ENCODE measurements at places on chromosomes 6 and 20.

- no peak for DNase-seq
These were observed 102.6 kb upstream of the DUSP22 start for GRCh38 chr6:189676-190075.

GRCh38 chr6:53465732-53466131 is 79.2 kb downstream of the GCLC start:
- DNase-seq = no peak

DNA sequence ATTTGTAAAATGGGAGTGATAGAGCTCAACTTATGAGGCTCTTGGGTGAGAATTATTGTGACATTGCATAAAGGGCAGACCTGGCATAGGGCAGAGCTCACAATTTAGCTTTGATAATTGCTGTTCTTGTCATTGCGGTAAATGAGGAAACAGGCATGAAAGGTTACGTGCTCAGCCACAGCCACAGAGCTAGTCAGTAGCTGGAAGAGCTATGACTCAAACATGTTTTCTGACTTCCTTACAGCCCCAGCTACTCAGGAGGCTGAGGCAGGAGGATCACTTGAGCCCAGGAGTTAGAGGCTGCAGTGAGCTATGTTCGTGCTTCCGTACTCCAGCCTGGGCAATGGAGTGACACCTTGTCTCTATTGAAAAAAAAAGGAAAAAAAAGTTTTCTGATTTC is 3.5 kb upstream of the GHRH start:
- no peak for DNase-seq

- DNase-seq = no peak
These were observed 8.3 kb downstream of the OR2H1 start for GRCh38 chr6:29465279-29465678.

GRCh38 chr20:4136078-4136966 is 121.0 kb upstream of the RNF24 start:
- DNase-seq = no peak

GRCh38 chr6:169556758-169557548 is 144.9 kb downstream of the WDR27 start:
- DNase-seq = no peak

DNA sequence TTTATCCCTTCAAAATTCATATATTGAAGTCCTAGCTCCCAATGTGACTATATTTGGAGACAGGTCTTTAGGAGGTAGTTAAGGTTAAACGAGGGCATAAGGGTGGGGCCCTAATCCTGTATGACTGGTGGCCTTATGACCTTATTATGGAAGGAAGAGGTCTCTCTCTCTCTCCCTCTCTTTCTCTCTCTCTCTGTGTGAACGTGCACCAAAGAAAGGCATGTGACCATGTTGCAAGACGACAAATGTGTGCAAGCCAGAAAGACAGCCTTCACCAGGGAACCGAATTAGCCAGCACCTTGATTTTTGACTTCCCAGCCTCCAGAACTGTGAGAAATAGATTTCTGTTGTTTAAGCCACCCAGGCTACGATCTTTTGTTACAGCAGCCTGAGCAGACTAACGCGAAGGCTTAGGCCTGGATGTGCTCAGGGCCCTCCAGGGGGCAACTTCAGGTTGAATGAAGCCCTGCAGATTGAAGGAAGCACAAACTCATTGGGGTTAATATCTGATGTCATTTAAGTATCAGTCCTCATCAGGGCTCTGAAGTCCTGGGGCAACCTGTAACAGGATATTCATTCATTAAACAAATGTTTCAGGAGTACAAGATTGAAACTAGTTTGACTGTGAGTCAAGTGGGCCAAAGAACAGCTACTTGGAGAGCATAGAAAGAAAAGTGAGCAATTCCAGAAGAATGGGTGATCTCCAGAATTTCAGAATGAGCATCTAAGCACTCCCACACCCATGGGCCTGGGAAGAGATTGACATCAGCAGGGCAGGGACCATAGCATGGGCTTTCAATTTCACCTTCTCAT is 157.4 kb upstream of the TNFAIP3 start:
- no peak for DNase-seq

- DNase-seq = peak; percentile 45
These were observed 232.9 kb downstream of the EPM2A start for GRCh38 chr6:145502416-145502815.

- no peak for DNase-seq
These were observed 993 bp downstream of the STX16 start for GRCh38 chr20:58651946-58652605.

DNA sequence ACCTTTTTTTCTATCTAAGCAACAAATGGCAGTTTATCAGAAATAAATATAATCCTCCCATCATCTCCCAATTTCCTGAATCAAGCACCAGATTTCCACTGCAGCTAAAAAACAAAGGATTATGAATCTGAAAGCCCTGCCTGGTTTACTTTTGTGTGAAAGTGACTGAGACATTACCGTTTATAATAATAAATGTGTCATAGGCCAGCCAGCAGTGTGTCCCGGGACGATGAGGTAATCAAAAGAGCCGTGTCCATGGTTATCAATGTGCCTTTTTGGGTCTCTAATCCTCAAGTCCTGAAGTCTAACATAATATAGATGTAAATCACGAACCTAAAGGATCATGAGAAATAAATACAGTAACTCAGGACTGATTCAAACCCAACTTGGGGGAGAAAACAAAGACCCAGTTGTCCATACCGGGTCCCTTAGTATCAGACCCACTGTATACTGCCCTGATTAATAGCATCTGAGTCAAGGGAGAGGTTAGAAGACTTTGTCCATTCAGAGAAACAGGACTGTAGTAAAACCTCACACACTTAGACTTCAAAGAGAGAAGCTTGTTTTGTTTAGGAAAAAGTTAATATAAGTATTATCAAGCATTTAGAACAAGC is 149.1 kb downstream of the SASH1 start:
- DNase-seq = no peak

GRCh38 chr20:58880994-58881752 is 28.7 kb downstream of the GNAS start:
- no peak for DNase-seq

DNA sequence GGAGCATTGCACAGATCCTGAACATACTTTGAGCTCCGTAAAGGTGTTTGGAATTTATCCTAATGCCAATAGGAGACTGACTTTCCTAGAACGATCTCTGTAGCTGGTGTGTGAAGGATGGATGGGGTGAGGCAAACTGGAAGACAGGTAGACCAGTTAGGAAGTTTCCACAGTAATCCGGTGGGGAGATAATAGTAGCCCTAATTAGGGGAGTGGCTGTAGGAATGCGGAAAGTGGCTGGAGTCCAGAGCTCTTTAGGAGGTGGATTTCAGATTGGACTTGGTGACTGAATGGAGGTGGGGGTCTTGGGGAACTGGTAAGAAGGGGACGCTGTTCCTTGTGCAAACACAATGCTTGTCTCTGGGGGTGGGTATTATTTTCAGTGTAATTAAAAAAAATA is 146.3 kb downstream of the SOX4 start:
- DNase-seq = no peak

DNA sequence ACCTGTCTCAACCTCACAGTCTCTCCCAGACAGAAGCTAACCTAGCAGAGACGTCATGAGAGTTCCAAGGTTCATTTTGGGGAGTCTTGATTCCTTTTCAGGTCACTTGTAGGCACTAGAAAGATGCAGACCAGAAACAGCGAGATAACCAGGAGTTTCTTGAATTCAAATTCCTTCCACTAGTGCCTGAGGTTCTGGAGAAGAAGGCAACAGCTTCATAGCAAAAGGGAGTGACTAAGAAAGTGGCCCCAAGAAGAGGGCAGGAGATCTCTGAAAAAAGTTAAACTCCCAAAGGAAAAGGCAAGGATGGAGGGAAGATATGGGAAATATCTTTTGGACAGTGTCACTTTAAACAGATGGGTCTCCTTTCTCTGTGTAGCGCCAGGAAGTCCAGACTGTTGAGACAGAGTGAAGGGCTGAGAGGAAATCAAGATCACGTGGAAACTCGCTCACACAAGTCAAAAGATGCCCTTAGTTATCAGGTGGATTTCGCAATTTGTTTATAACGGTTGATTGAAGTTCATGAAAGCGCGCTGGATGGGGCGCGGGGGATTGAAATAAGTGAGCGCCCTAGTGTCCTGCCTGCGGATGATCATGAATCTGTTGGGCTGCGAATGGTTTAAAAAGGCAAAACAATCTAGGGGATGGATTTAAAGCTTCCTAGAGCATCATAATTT is 4.8 kb upstream of the PRSS16 start:
- no peak for DNase-seq

DNA sequence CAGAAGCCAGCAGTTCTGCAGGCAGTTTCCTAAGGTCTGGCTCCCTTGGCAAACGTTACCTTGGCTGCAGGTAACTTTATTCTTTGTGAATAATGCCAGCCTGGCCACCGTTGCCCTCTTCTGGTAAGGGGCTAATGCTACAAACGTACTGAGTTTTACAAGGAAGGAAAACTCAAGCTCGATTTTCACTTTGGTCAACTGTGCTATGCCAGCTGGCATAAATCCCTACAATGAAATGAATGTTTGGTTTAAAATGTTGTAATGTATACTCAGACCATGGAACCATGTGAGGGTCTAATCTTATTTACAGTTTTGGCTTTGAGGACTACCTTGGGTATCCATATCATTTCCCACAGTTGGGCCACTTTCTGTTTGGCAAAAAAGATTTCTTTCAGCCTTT is 101.4 kb downstream of the SLX4IP start:
- peak; percentile 39 for DNase-seq

DNA sequence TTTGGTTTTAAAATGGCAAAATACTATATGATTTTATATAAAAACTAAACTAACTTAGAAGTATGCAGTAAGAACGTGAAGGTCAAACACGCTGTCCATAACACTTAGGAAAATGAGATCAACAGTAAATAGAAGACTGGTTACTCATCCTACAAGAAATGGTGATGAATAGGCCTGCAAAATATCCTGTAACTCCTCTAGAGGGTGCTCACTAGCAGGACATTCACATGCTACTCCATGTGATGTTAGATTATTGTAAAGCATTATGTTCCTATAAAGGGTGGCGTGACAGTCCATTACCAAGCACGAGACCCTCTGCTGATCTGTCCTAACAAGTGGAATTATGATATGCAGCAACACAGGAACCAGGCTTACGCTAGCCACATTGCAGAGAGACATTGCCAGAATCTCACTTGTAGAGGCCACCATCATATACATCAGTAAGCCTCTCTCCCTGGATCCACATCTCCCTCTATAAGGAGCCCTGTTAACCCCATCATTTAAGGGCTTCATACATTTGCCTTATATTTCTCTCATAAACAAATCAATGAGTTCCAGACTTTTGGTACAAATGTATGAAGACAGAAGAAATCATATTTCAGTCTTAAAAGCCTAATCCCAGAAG is 18.0 kb upstream of the DEFB129 start:
- peak; percentile 7 for DNase-seq

DNA sequence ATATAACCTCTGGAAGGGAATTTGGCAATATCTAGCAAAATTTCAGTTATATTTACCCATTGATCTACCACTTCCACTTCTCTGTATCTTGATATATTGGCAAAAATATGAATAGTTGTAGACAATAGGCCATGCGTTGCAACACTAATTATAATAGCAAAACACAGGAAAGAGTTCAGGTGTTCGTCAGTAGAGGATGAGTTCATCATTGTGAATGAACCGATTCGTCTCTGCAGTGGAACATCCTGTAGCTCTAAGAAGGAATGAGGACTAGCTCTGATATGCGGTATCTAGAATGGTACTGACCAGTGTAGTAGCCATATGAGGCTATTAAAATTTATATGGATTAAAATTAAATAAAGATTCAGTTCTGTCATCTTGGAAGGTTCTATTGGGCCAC is 8.3 kb downstream of the FAM83D start:
- no peak for DNase-seq

- DNase-seq = peak; percentile 33
These were observed 71.3 kb upstream of the SLC2A12 start for GRCh38 chr6:134123666-134124208.

- DNase-seq = no peak
These were observed 413.4 kb upstream of the JARID2 start for GRCh38 chr6:14832427-14832826.

DNA sequence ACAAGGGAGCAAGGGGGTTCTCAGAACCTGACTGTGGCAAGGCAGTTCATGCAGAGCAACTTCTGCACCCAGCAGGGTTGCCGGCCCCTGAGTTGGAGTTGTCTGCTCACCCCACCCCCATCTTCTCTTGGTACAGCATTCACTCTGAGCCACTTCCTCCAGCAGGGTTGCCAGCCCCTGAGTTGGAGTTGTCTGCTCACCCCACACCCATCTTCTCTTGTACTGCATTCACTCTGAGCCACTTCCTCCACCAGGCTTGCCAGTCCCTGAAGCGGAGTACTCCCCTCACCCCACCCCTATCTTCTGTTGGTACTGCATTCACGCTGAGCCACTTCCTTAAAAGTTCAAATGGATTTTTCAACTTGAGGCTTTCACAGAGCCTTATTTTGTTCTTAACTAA is 79.7 kb upstream of the SYNDIG1 start:
- no peak for DNase-seq

DNA sequence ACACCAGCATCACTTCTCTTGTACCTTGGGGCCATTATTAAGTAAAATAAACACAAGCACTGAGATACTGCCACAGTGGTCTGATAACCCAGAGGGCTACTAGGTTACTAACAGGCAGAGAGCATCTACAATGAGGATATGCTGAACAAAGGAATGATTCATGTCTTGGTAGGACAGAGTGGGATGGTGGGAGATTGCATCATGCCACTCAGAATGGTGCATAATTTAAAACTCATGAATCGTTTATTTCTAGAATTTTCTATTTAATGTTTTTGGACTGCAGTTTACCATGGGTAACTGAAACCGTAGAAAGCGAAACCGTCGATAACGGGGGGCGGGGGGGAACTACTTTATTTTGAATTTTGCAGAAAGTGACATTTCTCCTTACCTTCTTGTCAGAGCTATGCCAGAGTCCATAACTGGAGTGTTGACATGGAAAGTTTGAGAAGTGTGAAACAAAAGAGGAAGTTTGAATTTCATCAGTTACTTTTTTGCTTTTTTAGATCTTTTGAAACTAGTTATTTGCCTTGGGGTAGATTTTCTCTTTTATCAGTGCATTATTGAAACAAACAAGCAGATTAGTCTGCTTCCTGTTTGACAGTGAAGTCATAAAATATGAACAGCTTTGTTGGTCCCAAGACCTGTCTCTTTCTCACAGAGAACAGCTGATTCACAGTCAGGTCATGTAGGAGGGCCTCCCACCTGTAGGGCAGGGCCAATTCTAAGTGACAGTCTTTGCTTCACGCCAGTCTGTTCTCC is 124.9 kb downstream of the KLHL32 start:
- DNase-seq = no peak

GRCh38 chr20:1945134-1945618 is 48.7 kb downstream of the PDYN start:
- DNase-seq = no peak

GRCh38 chr20:61638802-61639585 is 386.9 kb downstream of the CDH4 start:
- DNase-seq = no peak

- no peak for DNase-seq
These were observed 443.1 kb upstream of the RGS17 start for GRCh38 chr6:153574231-153574630.

DNA sequence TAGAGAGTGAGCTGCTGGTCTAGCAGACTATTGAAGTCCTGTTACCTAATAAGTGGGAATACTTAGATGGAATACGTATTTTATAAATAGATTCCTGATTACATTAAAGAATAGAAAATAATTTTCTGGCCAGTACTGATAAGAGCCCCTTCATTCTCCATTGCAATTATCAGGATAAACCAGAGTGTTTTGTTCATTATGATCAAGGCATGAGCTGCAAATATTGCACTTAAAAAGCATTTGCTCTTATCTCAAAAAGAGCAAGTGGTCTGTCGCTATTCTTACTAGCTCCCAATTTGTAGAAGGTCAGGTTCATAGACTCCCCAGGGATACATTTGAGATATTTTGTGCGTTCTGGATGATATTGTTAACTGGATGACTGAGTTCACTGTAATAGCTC is 73.1 kb upstream of the PLCB4 start:
- DNase-seq = no peak

All from NCI-H2171 (cell line).